Left lung (tissue), 14 donors: ENCODE measurements at places on chromosomes 3 and 15. TPM values are rescaled to one million over a fixed set of nuclear protein-coding genes. Genes with fewer than 3 reads are reported as not detected.
A peak's percentile ranks its signal among the peaks of the same experiment; 100 is the strongest.

Gene TIGIT
- total RNA-seq = 1.2 TPM

DNA sequence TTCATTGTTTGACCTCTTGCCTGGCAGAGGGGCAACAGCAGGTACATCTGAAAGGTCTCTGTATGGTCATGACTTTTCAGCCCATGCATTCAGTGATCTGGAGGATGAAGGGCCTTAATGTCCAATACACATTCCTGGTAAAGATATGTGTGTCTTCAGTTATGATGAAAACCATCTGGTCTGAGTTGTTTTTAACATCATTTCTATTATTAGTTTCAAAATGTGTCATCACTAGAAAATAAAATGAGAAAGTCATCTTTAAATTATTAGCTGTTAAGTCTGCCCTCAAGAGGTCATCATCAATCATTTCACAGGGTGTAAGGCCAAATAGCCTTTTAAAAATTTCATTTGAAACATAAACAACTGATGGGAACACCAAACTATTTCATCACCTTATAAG lies 92.1 kb upstream of the PLSCR4 start:
- DNase-seq = peak; percentile 40

Gene THRB
- 10.1 TPM for total RNA-seq

- DNase-seq = no peak
Measured at GRCh38 chr3:126060613-126061145, 23.2 kb downstream of the SLC41A3 start.

DNA sequence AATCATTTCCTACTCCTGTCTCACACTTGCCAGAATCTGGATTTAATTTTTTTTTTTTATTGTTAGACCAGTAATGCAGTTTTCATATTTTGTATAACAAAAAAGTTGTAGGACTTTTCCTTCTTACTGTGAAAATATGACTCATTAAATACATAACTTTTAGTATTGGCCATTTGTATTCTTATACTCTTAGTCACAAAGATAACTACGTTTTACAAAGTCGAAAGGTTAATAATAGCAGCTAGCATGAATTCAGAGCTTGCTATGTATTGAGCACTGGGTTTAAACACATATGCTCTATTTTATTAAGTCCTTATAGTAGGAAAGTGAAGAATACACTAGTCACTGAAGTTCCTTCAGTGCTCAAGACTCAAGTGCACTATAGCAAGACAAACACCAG lies 43.1 kb downstream of the LRRN1 start:
- no peak for DNase-seq

GRCh38 chr3:183490653-183491052 lies 62.2 kb upstream of the MCF2L2 start:
- peak; percentile 73 for DNase-seq

GRCh38 chr3:183845090-183845489 lies 19.7 kb upstream of the MAP6D1 start:
- DNase-seq = no peak

Gene LEKR1
- 0.76 TPM for total RNA-seq

GRCh38 chr3:24506966-24507775 lies 12.5 kb upstream of the THRB start:
- no peak for DNase-seq

DNA sequence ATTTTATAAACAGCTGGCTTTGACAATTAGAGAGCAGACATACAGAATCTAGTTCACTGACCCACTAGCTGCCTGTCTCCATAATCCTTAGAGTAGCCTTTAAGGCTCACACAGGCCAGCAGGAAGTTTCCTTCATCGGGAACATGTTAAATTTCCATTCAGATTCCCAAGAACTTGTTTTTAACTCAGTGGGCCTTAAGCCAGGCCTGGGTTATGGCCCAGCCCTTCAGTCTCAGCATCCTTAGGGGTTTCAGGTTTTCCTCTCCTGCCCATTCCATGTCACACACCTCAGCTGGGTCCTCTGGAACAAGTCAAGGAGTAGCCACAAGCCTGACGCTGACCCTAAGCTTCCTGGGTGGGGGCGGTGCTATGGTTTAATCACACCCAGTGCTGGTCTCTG lies 15.0 kb downstream of the CDAN1 start:
- DNase-seq = no peak

- no peak for DNase-seq
Measured at GRCh38 chr15:86041399-86041798, 38.3 kb upstream of the AGBL1 start.

Gene PLSCR5
- total RNA-seq = not detected

DNA sequence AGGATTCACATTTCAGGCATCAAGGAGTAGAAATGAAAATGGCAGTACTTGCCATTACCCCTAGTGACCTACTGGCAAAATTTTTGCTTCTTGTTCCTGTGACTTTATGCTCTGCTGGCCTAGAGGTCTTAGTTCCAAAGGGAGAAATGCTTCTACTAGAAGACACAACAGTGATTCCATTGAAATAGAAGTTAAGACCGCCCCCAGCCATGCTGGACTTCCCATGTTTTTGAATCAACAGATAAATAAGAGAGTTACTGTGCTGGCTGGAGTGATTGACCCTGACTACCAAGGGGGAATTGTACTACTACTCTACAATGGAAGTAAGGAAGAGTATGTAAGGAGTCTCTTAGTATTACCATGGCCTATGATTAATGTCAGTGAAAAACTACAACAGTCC lies 196.2 kb upstream of the AZI2 start:
- no peak for DNase-seq

Gene LRRIQ4
- total RNA-seq = 0.12 TPM

- DNase-seq = no peak
Measured at GRCh38 chr3:159158801-159159200, 356.9 kb downstream of the MFSD1 start.

GRCh38 chr3:155859859-155860258 lies 5.6 kb upstream of the SLC33A1 start:
- DNase-seq = no peak

DNA sequence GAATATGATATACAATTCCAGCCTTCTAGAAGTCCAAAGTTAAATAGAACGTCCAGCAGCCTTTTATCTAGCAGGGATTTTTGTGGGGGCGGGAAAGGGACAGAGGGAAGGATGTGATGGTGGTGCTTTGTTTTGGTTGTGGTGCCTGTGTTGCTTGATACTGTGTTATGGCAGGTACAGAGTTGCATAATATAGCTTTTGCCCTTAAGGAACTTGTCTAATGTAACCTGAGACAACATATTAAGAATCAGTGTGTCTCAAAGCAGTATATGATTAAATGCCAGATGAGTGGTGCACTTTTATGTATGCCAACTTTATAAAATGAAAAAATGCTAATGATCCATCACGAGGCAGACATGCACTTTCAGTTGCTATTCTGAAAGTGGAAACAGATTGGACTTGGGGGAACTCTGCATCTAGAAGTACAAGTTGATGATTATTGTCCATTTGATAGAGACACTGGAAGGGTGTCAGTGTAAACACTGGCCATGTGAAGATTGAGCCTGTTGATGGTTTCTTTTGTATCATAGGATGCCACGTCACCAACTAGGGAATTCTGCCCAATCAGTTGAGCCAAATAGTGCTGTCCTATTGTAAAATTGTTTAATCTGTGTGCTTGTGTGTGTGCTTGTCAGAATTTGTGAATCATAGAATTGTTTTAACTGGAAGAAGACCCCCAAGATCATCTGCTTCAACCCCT lies 23.0 kb downstream of the NEO1 start:
- no peak for DNase-seq
